ENCODE measurements at places on chromosomes 16 and 17.

GRCh38 chr16:29804455-29805231, 1.7 kb upstream of the MAZ start:
- no peak for DNase-seq

GRCh38 chr17:2397247-2398171, 3.4 kb downstream of the MNT start:
- DNase-seq = no peak

DNA sequence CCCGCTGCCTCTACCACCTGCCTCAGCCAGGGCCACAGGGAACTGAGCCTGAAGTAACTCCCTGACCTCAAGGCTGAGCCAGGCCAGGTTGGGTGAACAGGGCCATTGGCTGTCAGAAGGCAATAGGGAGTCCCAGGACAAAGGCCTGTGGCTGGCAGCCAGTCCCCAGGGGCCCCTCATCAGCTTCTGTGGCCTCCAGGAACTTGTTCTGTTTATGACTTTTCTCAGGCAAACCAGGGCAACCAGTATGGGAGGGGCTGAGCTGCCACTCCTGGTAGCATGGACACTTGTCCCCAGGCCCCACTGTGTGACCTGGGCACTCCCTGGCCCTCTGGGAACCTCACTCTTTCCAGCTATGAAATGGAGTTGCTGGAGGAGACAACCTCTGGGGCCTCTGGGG, 40.1 kb downstream of the CPNE2 start:
- no peak for DNase-seq

GRCh38 chr17:47605011-47605410, 44.7 kb upstream of the KPNB1 start:
- DNase-seq = no peak

DNA sequence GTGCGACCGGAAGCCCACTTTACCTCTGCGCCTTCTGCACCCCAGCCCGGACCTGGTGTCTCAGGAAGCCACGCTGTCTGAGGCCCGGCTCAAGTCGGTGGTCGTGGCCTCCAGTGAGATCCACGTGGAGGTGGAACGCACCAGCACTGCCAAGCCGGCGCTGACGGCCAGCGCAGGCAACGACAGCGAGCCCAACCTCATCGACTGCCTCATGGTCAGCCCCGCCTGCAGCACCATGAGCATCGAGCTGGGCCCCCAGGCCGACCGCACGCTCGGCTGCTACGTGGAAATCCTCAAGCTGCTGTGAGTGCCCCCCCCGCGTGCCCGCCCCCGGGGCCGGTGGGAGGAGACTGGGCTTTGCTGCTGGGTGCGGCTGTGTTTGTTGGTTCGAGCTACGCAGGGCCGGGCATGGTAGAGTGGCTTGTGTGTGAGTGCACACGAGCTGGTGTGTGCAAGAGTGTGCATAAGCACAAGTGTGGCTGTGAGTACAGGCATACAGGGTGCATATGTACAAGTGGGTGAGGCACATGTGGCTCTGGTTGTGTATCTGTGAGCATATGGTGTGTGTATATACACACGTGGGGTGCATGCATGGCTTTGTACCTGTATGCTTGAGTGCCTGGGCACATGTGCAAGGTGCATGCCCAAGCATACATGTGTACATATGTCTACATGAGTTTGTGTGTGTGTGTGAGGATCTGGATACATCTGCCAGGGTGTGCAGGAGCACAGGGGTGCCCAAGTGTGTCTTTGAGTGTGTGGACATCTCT, 100.6 kb upstream of the PLCG2 start:
- DNase-seq = no peak

Data from NCI-H1417 (cell line).